ENCODE measurements at places on chromosomes 3 and 15. TPM values are rescaled to one million over a fixed set of nuclear protein-coding genes. Genes with fewer than 3 reads are reported as not detected.

The NR1D2 gene
- 35.2 TPM for total RNA-seq

The RPUSD2 gene
- 11.8 TPM for total RNA-seq

The TNIK gene
- total RNA-seq, result 6.0 TPM

The SST gene
- total RNA-seq, result not detected

The C3orf22 gene
- not detected for total RNA-seq

The CSPG5 gene
- total RNA-seq, result 0.71 TPM

The PLSCR2 gene
- not detected for total RNA-seq

The SLC35G2 gene
- 20.6 TPM for total RNA-seq

The ATP13A5 gene
- total RNA-seq, result not detected

The MYRIP gene
- total RNA-seq, result not detected

The TIMP4 gene
- 6.1 TPM for total RNA-seq

The GOLGA8N gene
- 0.50 TPM for total RNA-seq

The NPTN gene
- 77.2 TPM for total RNA-seq

The SNTN gene
- not detected for total RNA-seq

The NRROS gene
- not detected for total RNA-seq

The VIPR1 gene
- not detected for total RNA-seq

The SLC25A38 gene
- total RNA-seq, result 30.3 TPM

The TRPM1 gene
- total RNA-seq, result 0.05 TPM

Measured in A172 (cell line).